ENCODE measurements at places on chromosomes 2 and 18.

DNA sequence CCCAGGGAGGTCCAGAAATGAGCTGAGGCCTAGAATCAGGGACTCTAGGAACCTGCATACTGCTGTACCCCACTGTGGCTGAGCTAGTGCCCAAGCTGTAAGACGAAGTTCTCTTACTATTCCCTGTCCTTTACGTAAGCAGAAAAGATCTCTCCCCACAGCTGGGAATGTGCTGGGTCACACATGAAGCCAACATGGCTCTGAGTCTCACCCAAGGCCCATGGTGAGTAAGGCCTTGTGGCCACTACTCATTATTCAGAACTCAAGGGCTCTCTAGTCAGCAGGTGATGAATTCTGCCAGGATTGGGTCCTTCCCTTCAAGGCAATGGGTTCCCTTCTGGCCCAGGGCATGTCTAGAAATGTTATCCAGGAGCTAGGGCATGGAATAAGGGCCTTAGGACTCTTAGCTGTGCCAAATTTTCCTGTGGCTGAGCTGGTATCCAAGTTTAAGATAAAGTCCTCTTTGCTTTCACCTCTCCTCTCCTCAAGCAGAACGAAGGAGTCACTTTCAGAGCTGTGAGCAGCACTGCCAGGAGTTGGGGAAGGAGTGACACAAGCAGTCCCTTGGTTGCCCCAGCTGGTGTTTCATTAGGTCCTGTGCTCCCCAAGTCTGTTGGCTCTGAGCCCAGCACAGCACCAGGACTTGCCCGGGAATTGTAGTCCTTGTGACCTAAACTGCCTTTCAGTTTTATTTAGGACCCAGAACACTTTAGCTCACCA, 707.6 kb downstream of the SLC4A3 start:
- no peak for DNase-seq

DNA sequence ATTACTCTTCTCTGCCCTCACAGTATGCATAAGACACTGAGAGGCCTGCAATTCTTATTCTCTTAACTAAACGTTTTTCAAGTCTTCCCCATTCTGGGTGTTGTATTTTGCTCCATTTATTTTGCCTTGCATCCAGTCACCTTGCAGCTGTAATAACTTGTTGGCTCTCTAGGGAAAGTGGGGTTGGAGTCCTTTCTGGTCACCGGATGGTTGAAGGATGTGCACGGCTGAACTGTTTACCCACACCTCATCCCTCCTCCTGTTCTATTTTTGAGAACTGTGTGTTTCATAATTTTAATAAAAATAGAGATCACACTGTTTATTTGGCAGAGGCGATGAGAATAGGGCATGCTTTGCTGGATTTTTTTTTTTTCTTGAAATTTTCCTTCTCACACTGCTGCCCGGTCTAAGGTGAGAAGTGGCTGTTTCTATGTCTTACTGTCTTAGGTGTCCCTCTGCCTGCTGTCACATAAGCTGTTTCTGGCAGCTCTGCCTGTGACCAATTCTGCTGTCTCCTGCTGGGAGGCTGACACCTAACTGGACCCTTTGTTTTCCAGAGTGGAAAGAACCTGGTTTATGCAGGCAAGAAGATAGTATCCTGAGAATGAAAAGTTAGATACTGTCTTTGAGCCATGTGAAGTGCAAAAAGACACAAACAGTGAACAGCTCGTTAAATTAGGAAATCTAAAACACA, 342.6 kb downstream of the DPP10 start:
- DNase-seq = no peak

DNA sequence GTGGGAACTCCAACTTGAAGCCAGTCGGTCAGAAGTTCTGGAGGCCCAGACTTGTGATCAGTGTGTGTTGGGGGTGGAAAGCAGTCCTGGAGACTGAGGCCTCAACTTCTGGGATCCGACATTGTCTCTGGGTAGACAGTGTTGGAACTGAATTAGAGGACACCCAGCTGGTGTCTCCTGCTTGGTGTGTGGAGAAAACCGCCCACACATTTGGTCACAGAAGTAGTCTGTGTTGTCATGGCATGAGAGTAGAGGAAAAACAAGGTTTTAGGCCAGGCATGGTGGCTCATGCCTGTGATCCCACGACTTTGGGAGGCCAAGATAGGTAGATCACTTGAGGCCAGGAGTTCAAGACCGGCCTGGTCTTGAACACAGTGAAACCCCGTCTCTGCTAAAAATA, 51.5 kb downstream of the PUM2 start:
- DNase-seq = no peak

GRCh38 chr2:30679426-30680088, 127.7 kb downstream of the CAPN13 start:
- DNase-seq = no peak

DNA sequence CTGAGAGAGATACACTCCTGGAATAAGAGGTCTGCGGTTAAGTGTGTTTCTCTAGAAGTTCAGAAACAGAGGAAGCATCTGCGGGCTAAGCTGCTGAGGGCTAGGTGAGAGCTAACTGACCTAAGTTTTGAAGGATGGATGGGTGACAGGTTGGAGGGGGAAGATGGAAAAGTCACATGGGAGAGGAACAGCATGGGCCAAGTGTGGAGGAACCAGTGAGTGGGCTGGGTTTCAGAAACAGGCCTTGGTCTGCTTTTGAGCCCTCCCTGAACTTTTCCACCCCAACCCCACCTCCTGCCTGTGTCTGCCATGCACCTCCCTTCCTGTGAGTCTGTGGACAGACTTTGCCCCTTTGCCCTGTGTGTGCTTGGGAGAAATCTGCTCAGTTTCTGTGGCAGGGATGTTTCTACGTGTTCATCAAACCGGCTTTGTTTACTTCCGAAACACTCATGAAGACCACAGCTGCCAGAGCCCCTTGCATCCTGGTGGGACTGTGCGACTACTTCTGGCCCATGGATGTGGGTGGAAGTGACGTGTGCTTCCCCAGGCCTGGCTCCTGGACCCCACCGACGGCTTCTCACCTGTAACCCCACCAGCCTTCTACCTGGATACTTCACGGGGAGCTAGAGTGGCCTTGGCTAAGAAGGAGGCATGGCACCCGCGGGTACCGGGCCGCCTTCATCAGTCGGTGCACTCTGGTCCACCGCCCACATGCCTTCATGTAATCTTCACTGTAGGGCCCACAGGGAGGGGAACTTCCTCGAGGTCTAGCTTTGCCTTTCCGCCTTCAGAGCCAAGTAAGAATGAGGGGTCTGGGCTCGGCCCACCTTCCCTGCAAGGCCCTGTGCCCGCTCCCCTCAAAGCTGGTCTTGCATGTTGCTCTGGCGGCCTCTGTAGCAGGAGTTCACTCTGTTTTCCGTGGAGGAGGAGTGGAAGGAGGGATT, 1.4 kb upstream of the HPCAL1 start:
- no peak for DNase-seq

DNA sequence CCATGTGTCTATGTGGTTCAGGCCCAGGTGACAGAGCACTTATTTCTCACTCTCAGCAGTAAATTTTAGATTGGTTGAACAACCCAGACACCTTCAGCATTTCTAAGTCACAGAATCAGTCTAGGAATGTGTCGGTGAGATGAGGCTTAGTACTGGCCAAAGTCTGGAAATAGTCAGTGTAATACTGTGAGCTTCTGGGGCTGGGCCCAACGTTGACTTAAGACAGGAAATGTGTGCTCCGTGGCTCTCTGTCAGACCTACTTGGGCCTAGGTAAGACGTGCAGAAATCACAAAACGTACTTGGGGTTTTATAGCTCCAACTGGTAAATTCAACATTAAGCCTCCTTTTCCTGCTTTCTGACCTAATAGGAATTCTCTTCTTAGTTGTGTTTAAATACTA, 160.3 kb upstream of the COL3A1 start:
- DNase-seq = no peak

DNA sequence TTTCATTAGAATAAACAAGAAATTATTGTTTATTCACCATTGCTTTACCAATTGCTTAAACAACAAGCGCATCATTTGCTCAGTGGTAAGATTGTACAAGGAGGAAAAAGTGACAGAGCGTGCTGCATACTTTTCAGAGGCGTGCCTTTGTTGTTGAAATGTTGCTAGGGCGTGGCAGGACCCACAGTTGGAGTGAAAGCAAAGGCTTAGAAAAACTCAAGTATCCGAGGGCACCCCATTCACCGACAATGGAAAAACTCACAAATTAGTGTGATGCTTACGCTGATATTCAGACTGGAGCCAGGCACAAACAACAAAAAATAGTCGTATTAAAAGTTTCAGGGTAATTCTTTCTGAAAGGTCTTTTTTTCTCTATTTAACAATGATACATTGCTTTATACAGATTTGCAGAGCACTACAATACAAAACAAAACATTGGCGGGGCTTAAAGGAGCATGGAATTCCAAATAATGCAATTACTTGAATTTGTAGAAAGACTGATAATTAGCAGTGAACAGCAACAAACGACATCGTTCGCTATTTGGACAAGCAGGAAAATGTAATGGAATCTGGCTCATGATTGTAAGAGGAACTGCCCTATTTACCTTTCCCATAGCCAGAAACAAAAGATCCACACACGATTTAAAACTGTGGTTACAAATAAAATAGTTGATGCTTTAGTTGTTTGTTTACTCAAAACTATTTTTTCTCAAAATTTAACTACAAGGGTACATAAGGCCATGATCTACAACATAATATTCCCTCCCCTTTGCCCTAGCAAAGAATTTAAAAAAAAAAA, 37.8 kb upstream of the RTTN start:
- no peak for DNase-seq

GRCh38 chr2:236816197-236817170, 246.9 kb downstream of the ACKR3 start:
- no peak for DNase-seq

DNA sequence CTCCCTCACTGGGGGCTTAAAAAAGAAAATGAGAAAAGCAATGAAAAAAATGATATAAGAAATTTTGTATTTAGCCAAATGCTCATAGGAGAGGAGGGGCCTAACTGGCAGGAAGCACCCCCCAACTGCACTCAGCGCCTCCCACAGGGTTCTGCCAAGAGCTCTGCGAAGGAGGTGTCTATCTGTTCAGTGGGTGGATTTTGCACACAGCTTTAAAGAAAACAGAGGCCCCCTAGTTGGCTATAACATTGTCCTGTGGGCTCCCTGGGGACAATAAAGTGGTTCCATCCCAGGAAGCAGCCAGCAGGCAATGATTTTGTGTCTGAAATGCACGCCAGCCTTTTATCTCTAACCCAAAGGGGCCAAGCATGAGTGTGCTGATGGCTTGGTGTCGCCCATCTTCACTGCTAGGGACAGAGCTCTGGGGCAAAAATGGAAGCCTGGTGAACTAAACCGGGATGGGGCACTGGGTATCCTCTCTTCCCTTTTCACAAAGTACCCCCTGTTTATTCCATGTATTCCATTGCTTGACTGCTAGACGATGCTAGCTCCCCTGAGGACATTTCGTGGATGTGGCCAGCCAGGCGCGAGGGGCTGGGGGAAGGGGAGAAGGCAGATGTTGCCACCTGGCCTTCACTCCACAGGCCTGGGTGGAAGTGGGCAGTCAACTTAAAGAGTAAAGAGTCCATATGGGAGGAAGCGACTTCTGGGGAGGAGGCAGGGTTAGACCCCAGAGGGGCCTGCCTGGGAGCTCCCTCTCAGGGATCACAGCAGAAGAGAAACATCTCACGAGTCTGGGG, 205.7 kb downstream of the CYP26B1 start:
- no peak for DNase-seq
